ENCODE measurements at places on chromosomes 11 and 22. TPM values are rescaled to one million over a fixed set of nuclear protein-coding genes. Genes with fewer than 3 reads are reported as not detected.

CDC42BPG gene
- 0.50 TPM for total RNA-seq

TEX54 gene
- 0.77 TPM for total RNA-seq

CRYBA4 gene
- not detected for total RNA-seq

MMP27 gene
- total RNA-seq, result not detected

CDC42EP1 gene
- total RNA-seq, result 0.11 TPM

NRIP3 gene
- total RNA-seq, result 5.3 TPM

PGA5 gene
- total RNA-seq, result not detected

TPH1 gene
- 0.39 TPM for total RNA-seq

DNAJC24 gene
- 21.0 TPM for total RNA-seq

BTBD18 gene
- not detected for total RNA-seq

PSMD13 gene
- 182 TPM for total RNA-seq

SLC22A8 gene
- total RNA-seq, result not detected

MYBPC3 gene
- total RNA-seq, result not detected

ZNF74 gene
- 10.7 TPM for total RNA-seq

LDHAL6A gene
- 0.11 TPM for total RNA-seq

UBE4A gene
- total RNA-seq, result 44.9 TPM

GAB4 gene
- not detected for total RNA-seq

CSNK2A3 gene
- 0.18 TPM for total RNA-seq

IFITM10 gene
- 0.68 TPM for total RNA-seq

TENM4 gene
- not detected for total RNA-seq

GAL3ST1 gene
- total RNA-seq, result not detected

KRTAP5-10 gene
- not detected for total RNA-seq

GRM5 gene
- total RNA-seq, result not detected

THY1 gene
- 10.3 TPM for total RNA-seq

SERHL2 gene
- 0.86 TPM for total RNA-seq
